ENCODE measurements at places on chromosomes 5 and 9. TPM values are rescaled to one million over a fixed set of nuclear protein-coding genes. Genes with fewer than 3 reads are reported as not detected.

- DNase-seq = no peak
Observed at GRCh38 chr5:10339958-10340357, 13.5 kb upstream of the MARCHF6 start.

DNA sequence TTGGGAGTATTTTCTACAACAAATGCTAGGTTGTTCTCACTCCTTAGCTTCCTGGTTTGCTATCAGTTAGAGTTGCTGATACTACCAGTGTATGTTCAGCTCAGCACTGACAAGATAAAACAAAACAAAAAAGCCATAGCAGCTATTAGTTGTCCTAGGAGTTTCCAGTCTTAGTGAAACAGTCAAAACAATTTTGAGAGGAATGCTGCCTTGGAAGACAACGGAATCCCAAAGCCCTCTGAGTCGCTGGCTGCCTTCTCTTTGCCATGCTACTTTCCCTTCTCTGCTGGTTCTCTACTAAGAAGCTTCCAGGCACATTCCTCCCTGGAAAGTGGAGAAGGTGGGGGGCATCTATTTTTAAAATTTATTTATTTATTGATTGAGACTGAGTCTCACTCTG is 5.4 kb upstream of the CREBRF start:
- DNase-seq = no peak

GRCh38 chr9:126549246-126550006 is 64.3 kb upstream of the LMX1B start:
- no peak for DNase-seq

DNA sequence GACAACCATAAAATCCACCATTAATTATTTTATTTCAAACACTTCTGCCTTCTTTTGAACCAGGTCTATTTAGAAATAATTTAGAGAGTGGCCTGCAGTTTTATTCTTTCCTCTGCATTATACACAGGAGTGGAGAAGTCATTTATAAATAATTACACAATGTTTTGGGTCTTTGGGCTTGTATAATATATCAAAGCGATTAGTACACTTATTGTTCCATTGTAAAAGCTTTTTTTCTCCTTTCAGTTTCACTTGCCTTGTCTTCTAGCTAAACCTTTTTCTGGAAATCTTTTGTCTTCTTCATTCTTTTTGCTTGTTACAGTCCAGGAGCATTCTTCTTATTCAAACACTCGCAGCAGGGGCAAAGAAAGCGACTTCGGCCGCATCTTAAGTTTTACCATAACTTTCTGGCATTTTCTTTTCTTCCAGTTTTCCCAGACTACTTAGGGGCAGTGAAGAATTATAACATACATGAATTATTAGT is 7.3 kb upstream of the NEUROG1 start:
- DNase-seq = no peak

- DNase-seq = peak; percentile 80
Observed at GRCh38 chr5:1930880-1931603, 48.3 kb upstream of the IRX4 start.

The RNF44 gene
- 42.2 TPM for total RNA-seq

Measured in left lung (tissue), 14 donors.